ENCODE measurements at places on chromosomes 2 and 18.

DNA sequence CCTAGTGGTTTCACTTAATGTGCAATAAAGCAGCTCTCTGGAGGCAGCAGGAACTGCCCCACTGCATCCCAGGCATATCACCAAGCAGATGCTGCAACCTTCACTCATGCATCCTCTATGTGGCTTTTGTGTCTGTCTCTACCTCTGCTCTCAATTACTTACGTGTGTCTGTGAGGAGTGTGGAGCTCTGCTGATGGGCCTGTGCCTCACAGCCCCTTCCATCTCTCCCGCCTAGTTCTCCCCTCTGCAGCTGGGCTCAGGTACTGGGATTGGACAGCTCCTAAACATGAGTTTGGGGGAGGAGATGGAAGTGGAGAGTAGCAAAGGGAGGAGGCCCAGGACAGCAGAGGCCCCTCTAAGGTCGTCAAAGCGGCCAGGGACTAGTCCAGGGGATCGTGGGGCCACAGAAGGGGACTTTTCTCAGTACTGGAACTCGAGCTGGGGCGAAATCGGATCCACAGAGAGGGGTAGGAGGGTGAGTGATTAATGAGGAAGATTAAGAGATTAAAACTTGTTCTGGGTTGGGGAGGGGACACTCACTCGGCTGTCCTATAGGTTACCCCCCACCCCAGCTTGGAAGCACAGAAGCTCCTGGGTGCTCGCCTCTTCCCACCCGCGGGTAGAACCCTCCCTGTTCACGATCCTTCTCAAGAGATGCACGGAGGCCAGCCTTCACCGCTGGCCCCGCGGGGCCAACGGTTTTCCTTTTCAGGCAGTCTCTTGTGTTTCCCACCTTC lies 2.1 kb upstream of the LBX2 start:
- no peak for DNase-seq

- DNase-seq: no peak
Measured at GRCh38 chr2:214542866-214543265, 132.0 kb downstream of the VWC2L start.

DNA sequence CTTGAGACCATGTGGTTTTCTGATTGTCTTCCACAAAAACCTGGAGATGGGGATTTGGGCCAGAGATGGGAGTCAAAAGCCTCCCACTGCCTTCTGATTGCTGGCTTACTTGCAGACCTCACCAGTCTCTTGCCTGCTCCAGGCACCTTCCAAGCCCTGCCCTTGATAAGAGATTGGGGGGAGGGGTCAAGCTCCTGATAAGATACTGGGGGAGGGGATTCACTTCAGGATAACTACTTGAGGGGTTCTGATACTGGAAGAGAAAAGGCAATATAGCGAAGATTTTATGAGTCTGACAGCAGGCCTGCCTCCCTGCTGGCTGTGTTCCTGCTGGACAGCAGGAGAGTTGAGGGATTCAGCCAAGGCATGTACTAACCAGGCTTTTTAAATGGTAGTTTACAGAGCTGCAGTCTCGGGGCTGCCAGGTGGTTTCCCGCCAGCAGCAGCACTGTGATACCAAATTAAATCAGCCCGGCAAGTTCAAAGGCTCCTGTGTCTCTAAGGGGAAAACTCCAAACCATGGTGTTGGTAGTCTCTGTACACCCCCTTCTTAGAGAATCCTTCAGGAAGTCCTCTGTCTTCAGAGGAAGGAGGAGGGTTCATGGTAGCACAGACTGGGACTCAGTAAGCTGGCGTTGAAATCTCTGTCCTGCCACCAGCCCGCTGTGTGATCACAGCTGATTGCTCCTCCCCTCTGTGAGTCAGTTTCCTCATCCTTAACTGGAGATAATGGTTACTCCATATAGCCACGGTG lies 58.3 kb downstream of the FBXO36 start:
- DNase-seq: no peak

- no peak for DNase-seq
Measured at GRCh38 chr2:191892391-191892790, 45.5 kb upstream of the CAVIN2 start.

DNA sequence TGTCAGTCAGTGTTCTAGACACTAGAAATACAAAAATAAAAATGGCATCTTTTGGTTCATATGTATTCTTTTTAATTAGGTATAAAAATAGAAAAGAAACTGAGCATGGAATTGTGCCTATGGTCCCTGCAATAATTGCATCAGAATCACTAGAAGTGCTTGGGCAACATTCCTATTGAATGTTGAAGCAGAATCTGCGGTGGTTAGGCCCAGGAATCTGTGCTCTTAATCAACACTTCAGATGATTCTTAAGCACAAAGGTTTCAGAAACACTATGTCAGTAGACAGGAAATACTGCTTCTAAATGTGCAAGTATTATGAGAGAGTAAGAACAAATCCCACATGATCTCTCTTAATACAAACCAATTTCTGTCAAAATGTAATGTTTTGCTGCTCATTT lies 20.3 kb upstream of the RBBP8 start:
- no peak for DNase-seq

- DNase-seq: no peak
Measured at GRCh38 chr2:112199188-112199587, 55.7 kb downstream of the ZC3H8 start.

DNA sequence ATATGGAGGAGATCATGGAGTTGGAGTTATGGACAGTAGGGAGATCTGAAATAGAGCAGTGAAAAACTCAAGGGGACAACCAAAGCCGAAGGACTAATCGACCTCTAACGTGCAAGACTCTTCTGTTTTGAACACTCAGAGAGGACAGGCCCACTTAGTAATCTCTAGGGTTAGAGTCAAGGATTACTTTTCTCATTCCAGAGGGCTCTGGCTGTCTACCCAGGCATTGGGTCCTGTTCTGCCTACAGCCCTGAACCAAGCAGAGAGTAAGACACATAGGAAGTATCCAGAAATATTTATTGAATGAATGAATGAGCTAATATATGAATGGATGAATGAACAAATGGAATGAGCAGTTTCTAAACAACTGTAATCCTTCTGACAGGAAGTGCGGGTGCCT lies 50.3 kb upstream of the PKDCC start:
- DNase-seq: no peak

DNA sequence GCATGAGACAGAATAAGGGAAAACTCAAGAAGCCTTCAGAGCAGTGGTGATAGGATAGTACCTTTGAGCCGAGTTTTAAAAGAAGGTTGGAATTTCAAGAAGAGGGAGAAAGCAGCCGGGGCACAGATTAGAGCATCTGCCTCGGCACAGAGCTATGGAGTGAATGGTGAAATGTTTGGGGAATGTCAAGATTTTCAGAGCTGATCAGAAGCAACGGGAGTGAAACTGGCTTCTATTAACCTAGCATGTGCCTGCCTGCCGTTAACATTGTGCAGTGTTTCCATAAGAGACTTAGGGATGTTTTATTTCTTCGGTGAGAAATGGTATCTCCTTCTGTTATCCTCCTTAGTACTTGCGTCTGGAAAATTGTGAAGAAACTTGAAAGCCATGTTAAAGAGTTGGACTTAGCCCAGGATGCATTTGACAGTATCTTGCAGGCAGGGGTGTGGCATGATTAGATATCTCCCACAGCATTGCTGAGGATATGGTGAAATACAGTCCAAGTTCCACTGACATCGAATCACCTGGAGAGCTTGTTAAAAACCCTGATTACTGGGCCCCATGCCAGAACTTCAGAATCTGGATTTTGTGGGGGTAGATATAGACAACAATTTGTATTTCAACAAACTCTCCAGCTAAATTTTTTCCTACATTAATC lies 96.8 kb upstream of the PPP1CB start:
- DNase-seq: no peak

DNA sequence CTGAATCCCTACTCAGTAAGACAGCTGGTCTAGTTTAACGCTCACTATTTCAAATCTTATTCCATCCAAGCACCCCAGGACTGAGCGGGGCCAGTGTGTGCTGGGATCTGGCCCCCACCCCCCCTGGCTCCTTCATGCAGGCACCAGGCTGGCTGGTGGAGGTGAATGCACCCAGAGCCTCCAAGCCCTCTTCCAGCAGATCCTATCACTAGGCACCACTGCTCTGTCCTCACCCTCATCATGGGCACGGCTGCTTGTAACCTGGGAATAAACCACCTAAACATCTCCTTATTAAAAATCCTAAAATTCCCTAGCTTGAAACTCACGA lies 194.3 kb downstream of the ARL4C start:
- no peak for DNase-seq

DNA sequence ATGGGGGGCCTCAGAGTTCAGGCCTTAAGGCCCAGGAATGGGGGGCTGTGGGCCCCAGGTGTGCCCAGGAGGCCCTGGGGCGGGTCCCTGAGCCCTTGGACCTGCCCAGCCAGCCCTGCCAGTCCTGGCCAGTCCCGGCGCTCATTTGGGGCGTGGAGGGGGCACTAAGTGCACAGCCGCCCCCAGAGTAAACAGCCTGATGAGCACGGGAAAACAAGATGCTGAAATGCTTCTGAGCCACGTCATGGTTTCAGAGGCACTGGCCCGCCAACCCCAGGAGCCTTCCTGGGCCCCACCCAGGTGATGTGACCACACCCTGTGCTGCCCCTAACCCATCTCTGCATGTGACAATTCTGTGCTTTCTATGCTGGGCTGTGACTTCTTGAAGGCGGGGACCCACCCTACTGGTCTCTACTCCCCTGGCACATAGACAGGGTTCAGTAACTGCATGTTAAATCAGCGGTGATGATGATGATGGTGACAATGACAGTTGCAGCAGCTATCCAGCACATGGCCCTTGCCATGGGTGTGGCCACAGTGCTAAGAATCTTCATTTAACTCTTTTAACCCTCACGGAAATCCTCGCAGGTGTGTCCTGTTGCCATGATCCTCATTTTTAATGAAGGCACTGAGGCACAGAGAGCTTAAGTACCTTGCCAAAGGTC lies 28.1 kb upstream of the ASPRV1 start:
- no peak for DNase-seq

DNA sequence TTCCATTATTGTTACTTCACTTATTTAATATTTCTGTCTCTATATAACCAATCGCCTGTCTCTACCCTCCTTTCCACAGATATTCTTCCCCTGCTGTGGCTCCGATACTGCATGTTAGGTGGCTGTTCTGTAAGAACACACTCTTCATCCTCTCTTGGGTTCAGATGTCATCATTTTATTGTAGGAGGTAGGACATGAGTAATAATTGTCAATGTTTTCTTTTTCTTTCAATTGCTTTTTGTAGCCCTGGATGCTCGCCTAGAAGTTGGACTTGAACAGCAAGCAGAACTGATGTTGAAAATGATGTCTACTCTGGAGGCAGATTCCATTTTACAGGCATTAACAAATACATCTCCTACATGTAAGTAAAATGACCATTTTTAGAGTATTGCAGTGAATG lies 128.6 kb downstream of the BIRC6 start:
- DNase-seq: no peak

DNA sequence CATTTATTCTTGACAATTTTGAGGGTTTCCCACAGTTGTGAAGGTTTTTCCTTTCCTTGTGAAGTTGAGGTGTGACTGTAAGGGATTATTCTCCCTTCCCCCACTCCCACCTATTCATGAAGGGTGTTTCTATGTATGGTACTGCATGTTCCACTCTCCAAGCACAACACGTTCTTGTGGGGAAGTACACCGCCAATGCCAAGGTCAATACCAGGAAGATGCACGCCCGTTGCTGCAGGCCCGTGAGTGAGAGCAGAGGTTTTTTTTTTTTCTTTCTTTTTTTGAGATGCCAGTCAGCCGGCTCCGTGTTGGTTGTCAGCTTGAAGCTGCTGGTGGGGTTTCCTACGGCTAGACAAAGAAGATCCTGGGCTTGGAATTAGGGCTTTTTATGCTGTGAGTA lies 38.6 kb upstream of the EPHA4 start:
- no peak for DNase-seq

GRCh38 chr2:41127351-41127750 lies 675.5 kb upstream of the SLC8A1 start:
- DNase-seq: no peak

- no peak for DNase-seq
Measured at GRCh38 chr2:210188755-210189154, 17.5 kb upstream of the KANSL1L start.

DNA sequence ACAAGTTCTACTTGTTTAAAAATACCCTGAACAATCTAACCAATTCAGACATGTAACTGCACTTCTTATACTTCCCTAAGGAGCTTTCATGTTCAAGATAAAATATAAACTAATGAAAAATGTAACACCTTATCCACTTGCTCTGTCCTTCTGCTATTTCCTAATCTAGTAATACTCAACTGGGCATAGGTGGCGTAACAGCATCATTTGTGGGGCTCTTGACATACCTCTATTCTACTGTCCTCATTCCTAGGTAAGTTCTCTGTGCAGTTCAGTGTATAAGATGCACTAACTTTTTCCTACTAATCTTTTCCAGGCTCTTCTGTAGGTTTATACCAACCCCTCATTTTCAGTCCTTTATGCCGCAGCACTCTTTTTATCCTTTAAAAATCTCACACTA lies 36.7 kb downstream of the PRKD3 start:
- no peak for DNase-seq

- DNase-seq: no peak
Measured at GRCh38 chr18:27235218-27235870, 50.2 kb upstream of the CHST9 start.

GRCh38 chr2:107627164-107627563 lies 199.5 kb upstream of the RGPD4 start:
- DNase-seq: no peak

- no peak for DNase-seq
Measured at GRCh38 chr18:8423051-8423557, 186.1 kb upstream of the RAB12 start.

GRCh38 chr2:175097297-175097696 lies 70.7 kb downstream of the ATF2 start:
- DNase-seq: no peak

DNA sequence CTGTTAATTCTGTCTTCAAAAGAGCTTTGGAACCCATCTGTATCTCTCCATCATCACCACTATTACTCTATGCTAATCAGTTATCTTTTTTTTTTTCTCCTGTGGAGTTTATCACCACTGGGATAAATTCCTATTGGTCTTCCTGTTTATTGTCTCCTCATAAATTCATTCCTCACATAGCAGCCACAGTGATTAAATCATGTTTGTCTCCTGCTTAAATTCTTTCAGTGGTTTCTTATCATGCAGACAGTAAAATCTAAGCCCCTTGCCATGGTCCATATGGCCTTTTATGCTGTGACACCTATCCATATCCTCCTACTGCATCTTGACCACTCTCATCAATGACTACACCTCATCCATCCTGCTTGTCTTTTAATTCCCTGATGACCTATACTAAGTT lies 239.8 kb upstream of the ZEB2 start:
- DNase-seq: no peak

DNA sequence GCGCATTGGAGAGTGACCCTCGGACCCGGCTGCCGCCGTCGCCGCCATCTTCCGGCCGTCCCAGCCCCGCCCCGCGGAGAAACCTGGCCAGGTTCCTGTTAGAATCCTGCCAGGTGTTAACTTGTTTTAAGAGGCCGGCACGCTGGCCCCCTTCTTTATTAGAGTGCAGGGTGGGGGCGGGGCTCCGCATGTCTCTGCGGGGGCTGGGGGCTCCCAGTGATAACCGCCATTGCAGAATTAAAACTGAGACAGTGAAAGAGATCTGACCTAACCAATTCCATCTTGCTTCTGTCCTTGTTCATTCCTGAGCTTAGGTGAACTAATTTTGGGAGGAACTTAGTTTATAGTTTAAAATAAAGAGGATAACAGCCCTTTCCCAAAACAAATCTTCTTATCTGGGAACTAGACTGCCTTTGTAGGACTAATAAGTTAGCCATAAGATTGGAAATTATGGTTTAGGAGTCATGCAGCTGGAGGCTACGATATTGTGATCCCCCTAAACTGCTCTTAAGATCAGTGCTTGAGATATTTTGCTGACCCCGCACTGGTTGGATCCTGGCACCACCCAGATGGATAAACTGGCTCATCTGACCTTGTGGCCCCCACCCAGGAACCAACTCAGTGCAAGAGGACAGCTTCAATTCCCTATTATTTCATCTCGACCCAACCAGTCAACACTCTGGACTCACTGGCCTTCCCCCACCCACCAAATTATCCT lies 543 bp upstream of the STARD7 start:
- DNase-seq: no peak

Measured in NCI-H2081 treated with DMSO at 0.1 percent for 48 hours (cell line).